ENCODE measurements at places on chromosomes 16 and 17.

DNA sequence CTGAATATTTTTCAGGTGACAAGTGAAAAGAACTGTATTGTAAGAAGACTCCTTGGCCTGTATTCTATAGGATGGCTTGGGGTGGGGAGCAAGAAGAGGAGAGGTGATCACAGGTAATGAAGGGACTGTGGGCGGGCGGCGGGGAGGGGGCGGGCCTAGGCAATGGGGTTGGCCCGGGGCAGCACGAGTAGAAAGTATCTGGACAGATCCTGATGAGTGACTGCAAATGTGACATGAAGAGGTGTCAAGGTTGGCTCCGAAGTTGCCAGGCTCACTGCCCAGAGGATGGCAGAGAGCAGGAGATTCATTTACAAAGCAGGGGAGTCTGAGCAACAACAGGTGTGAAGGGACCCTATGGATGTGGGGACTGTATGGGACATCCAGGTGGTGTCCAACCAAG is 10.8 kb upstream of the G6PC1 start:
- DNase-seq: no peak

DNA sequence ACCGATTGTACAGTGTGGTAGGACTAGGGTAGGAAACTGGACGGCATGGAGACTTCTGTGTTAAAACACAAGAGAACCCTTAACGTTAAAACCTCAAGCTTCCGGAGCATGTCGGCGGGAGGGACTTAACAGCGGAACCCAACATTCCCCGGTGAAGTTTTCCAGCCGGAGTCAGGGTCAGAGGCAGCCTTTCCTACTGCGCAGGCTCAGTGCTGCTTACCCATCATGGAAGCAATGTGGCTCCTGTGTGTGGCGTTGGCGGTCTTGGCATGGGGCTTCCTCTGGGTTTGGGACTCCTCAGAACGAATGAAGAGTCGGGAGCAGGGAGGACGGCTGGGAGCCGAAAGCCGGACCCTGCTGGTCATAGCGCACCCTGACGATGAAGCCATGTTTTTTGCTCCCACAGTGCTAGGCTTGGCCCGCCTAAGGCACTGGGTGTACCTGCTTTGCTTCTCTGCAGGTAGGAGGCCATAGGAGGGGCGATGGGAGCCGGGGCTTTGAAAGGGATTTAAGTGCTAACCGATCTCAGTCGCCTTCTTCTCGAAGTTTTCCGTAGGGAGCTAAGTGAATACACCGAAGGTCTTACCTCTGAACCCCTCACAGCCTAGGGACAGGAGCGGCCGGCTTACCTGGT is at the start of gene PIGL:
Gene PIGL (plus strand): TSS at position 209 of the 634 bp plus-strand sequence. CDS start 17 bp downstream, at position 226.
- peak; percentile 84 for DNase-seq

GRCh38 chr17:39027455-39028035 is 60.3 kb upstream of the FBXO47 start:
- DNase-seq: no peak

GRCh38 chr16:23934610-23935236 is 98.9 kb downstream of the PRKCB start:
- no peak for DNase-seq

DNA sequence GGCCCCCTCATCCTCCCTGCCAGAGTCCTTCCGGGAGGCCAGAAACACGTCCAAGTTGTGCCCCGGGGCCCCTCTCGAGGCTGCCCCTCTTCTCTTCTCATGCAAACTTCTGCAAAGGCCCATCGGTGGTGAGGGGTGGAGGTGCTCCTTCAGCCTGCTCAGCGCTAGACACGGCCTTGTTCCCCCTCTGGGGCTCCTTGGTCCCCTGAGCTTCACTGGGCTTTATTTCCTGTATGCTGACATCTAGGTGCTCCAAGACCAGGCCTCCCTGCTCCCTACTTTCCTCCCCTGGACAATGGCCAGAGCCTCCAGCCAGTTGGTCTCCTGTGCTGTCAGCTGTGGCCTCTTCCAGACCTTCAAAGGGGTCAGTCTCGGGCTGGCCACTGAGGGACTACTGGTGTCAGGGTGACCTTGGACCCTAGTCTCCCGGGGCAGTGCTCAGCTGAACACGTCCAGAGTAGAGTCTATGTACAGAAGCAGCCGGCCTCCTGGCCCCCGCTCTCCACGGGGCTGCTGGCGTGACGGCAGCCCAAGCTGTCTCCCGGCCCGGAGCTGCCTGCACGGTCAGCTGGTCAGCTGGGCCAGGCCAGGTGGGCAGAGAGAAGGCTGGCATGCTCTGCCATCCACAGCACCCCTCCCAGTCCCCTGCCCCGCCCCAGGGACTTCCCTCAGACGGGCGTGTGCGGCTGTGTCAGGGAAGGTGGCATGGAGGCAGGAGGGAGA is 1.7 kb upstream of the PRR35 start:
- DNase-seq: no peak

DNA sequence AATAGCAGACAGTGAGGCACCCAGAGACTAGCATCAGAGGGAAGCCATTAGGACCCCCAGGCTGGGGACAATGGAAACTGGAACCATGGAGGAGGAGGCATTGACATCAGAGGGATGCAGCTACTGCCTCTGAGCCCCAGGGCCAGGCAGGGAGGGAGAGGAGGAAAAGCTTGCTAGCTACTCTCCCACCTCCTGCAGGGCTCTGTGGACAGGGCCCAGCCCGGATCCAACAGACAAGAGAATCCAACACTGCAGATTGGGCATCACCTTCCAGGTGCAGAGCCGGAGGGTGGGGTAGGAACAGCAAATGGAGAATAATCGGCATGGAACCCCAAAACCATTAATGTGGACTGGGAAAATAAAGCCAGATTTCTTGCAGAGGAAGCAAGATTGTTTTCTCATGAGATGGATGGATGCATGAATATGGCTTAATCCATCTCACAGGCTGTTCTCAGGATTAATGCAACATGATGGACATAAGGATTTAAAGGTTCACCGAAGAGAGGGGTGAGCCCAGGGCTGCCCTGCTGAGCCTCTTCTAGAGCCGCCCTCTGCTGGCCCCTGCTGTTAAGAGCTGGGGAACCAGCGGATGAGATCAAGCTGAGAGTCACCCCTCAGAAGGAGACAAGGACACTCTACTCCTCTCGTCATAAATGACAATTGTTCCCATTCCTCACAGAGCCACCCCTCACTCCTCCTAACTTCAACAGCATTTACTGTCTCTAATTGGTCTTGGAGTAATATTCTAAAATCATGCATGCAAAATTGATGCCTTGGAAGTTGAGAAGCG is 48.8 kb downstream of the DNAH3 start:
- DNase-seq: no peak

DNA sequence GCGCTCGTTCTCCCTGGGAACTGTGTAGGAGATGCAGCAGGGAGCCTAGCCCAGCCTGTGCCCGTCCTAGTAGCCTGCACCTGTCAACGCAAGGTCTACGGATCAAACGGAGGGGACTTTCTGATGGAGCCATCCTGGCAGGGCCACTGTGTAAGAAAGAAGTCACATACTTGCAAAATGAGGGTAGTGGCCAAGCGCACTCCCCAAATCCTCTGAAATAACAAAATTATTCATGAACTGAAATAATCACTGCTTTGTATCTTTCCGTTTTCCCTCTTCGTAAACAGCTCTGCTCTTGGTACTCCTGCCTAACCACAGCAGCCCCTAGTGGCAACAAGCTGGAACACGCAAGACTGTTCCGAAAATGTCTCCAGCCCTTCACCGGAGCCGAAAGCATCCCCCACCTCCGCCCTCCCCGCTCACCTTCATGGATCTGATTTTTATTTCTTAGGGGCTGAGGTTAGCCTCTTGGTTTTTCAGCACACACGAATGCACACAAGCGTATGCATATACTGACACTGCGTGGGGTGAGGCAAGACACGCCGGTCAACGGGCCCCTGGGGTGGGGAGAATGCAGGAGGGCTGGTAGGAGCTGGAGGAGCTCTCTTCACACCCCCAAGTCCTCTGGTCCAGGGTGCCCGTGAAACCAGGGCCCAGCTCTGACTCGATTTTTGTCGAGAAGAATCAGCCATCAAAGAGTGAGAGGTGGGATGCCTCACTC is 100.8 kb downstream of the ABCC12 start:
- DNase-seq: no peak

- DNase-seq: no peak
These were observed 4.1 kb upstream of the RSAD1 start for GRCh38 chr17:50474523-50474922.

GRCh38 chr16:54422569-54422978 is 136.0 kb upstream of the IRX3 start:
- no peak for DNase-seq

GRCh38 chr16:31157136-31157535 is 7.3 kb upstream of the PRSS36 start:
- DNase-seq: no peak

- DNase-seq: no peak
These were observed 8.7 kb downstream of the EIF1 start for GRCh38 chr17:41697122-41697962.

GRCh38 chr17:82892899-82893565 is 53.2 kb upstream of the ZNF750 start:
- DNase-seq: no peak

DNA sequence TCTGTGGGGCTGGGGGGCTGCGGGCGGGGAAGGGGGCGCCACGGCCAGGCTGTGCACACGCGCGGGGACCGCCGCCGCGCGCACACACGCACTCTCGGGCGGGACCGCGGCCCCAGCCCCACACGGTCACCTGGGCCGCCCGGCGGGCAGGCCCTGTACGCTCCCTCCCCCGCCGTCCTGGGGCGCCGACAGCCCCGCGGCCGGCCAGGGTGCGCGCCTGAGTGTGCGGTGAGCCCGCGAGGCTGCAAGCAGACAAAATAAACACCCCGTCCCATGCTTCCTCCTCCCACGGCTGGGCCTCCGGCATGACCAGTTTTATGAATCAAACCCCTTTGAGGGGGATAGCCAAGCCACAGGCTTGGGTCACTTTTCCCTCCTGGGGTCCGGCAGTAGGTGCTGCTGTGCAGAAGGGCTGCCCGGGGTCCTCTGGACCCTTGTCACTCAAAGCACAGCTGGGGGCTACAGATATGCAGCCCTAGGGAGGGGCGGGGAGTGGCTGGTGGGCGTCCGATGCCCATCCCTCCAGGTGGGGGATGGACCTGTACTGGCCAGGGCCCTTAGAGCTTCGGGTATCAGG is 441 bp downstream of the VASN start:
- DNase-seq: no peak

GRCh38 chr16:10402975-10403374 is 17.1 kb downstream of the ATF7IP2 start:
- no peak for DNase-seq

GRCh38 chr17:62206550-62206949 is 141.5 kb upstream of the MED13 start:
- DNase-seq: no peak

DNA sequence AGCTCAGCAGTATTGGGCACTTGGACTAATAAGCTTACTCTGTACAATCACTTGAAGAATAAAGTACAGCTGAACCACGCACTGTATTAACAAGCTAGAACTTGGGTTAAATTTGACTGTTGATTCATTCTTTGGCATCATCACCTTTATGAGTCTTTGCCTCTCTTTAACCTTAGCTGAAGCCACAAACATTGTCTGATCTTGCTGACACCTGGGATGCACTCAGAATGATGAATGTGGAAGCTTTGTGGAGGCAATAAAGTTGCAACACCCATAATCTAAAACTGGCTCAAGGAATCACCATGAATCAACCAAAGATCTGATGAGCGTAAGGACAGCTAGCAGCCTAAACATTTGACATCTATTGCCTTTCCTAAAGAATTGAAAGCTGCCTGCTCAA is 590.6 kb upstream of the SOX9 start:
- DNase-seq: no peak

GRCh38 chr17:5000237-5000639 is 2.5 kb downstream of the KIF1C start:
- no peak for DNase-seq

DNA sequence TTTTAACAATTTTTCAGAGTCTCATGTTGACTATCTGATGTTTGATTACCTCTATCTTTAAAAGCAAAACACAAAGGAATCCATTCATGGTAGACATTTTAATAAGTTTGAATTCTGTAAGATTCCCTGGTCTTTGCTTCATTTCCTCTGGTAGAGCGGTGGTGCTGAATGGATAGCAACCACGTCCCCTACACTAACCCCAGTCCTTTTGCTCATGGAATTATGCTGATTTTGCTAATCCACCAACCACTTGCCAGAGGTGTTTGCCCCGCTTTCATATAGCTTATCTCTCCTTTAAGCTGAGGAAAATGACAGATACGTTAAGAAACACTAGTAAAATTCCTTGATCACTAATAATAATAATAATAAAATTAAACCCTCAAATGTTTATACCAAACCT is 9.5 kb downstream of the KCNJ16 start:
- no peak for DNase-seq

GRCh38 chr16:68909099-68909733 is 65.9 kb downstream of the TANGO6 start:
- no peak for DNase-seq

GRCh38 chr17:52202520-52203080 is 44.1 kb upstream of the CA10 start:
- no peak for DNase-seq

DNA sequence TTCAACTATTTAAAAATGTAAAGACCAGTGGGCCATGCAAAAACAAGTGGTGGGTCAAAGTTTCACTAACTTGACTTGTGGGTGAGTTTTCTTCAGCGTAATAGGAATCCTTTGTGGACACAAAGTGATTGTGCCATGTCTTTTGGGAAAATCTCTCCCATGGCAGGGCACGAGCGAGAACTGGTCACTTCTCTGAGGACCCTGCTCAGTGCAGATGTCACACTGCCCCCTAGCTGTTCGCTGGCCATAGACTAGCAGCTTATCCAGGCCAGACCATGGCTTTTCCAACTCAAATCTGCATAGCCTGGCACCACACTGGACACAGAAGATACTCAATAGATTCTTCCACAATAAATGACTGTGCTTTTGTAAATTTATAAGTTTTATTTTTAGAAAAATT is 306.0 kb upstream of the CCL2 start:
- no peak for DNase-seq

DNA sequence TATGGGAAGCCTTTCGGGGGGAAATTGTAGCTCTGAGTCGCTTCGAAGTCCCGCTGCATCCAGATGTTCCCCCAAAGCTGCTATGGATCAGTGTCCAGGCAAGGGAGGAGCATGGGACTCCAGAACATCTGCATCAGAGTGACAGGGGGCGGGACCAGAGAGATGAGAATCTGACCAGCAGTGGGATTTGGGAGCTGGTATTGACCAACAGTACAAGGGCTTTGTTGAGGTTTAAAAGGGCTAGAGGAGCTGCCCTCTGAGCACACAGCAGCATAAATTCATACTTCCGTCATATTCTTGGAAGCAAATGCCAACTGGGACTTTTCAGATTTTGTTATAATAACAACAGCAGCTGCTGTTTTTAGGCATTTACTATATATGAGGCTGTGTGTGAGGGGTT is 10.6 kb downstream of the RBFOX1 start:
- DNase-seq: no peak

DNA sequence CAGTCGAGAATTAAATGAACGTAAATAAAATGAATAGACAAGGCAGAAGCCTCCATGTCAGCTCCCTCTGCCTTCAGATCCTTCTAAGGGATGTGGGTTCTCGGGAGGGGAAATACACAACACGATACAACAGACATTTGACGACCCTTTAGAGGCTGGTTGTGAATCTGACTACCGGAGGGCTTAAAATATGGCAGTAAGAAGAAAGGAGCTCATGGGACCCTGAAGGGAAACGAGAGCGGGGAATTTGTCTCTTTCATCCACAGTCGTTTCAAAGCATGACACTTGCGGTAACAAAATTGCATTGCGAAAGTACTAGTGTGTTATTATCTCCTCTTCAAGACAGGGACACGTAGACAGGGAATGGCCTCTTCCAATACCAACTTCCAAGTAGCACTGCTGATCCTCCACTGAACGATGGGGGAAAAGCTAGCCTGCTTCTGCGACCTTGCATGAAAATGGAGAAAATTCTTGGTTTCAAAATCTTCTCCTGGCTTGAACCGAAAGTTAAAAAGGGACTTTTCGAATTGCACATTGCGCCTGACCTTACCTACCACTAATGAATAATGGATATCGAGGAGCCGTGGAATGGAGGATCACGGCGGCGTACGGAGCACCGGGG is 1.2 kb upstream of the TNRC6C start:
- peak; percentile 7 for DNase-seq
